ENCODE measurements at places on chromosomes 2 and 18.

DNA sequence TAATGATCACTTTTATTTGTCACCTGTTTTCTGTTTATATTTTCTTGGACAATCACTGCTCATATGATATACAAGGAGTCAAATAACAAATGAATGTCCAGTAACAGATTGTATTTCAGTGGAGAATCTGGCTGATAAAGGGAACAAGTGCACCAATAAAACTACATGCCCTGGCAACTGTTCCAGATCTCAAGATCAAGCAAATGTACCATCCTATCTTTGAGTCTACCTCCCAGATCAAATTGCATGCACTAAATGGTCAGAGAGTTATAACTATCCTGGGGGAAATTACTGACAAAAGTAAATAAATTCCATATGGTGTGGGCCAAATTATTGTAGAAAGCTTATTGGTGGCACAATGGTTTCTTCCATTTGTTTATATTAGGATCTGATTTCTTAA, 452.8 kb downstream of the MBD2 start:
- no peak overlapping the region for H3K27ac ChIP-seq
- H3K4me3 ChIP-seq, result no peak overlapping the region
- no peaks in the 10 kb centered on the region for H3K27me3 ChIP-seq
- DNase-seq, result no peak
- no peaks in the 10 kb centered on the region for H3K36me3 ChIP-seq
- H3K4me1 ChIP-seq, result no peaks in the 10 kb centered on the region

DNA sequence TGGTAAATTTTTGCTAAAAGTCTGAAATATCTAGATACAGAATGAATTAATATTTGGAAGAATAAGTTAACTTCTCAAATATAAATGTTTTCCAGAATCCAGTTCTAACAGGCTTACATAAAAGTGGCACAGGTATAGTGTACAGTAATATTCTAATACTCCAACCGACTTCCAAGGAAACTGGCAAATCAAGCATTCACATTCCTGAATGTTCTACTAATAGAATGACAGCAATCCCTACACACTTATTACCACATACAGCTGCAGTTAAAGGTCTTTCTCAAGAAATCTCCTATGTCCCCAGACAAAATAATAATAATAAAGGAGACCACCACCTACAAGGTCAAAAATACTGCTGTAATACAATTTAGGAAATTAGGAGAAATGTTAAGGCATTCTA, 31.9 kb downstream of the TMEM131 start:
- H3K27ac ChIP-seq, result no peak overlapping the region
- peak; percentile 19 for DNase-seq
- H3K4me1 ChIP-seq, result no peaks in the 10 kb centered on the region
- no peaks in the 10 kb centered on the region for H3K27me3 ChIP-seq
- no peaks in the 10 kb centered on the region for H3K36me3 ChIP-seq

DNA sequence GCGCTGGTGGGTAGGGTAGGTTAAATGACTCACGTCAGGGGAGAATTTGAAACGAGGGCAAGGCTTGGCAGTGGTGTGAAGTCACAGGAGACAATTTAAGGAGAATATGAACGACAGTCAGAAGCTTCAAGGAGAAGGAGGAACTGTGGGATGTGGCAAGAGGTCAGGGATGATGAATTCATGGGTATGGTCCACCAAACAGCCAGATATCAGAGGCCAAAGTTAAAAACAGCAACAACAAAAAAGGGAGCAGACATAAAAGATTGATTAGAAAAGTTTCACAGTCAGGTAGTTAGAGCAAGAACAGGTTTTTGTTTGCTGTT, 1.4 kb upstream of the ZNF396 start:
- H3K4me1 ChIP-seq, result peaks cover 4% of the 10 kb centered on the region
- no peaks in the 10 kb centered on the region for H3K27me3 ChIP-seq
- no peak for DNase-seq
- no peaks in the 10 kb centered on the region for H3K36me3 ChIP-seq
- no peak overlapping the region for H3K4me3 ChIP-seq

GRCh38 chr18:4639628-4640310, 184.7 kb upstream of the DLGAP1 start:
- H3K4me1 ChIP-seq, result no peaks in the 10 kb centered on the region
- peak; percentile 10 for DNase-seq
- no peaks in the 10 kb centered on the region for H3K27me3 ChIP-seq
- no peak overlapping the region for H3K4me3 ChIP-seq

- H3K27ac ChIP-seq, result no peak overlapping the region
- no peaks in the 10 kb centered on the region for H3K4me1 ChIP-seq
- H3K4me3 ChIP-seq, result no peak overlapping the region
Observed at GRCh38 chr2:199896617-199897016, 14.5 kb upstream of the C2orf69 start.

- peaks cover 3% of the 10 kb centered on the region for H3K36me3 ChIP-seq
- no peaks in the 10 kb centered on the region for H3K27me3 ChIP-seq
- H3K4me1 ChIP-seq, result peaks cover 18% of the 10 kb centered on the region
- no peak for DNase-seq
- H3K27ac ChIP-seq, result no peak overlapping the region
Observed at GRCh38 chr18:58229162-58229561, 185.1 kb downstream of the NEDD4L start.

- H3K36me3 ChIP-seq, result no peaks in the 10 kb centered on the region
- DNase-seq, result no peak
- H3K4me1 ChIP-seq, result no peaks in the 10 kb centered on the region
- H3K27ac ChIP-seq, result no peak overlapping the region
- H3K27me3 ChIP-seq, result peaks cover 13% of the 10 kb centered on the region
- H3K4me3 ChIP-seq, result no peak overlapping the region
Observed at GRCh38 chr18:50409236-50409635, 34.4 kb downstream of the SKA1 start.

DNA sequence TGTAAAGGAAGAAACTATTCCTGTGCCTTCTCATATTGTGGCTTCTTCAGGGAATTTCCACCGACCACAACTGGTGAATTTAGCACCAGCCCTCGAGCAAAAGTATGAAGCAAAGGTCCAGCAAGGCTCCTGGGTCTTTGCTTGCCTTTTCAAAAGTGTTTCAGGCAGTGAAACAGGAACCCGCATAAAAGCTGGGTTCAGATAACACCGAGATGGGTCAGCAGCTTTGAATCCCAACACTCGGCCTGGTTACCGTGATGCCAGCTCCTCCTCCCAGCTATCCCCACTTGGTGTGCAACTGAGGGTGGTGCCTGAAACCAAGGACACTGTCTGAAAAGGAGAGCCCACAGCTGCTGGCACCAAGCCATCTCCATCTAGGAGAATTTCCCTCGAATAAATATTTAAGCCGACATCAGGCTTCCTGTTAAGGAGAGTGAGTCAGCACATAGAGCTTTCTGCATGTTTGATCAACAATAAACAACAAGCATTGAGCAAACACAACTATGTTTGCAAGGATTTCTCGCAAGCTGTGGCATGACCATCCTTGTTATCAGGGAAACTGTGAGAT, 69.5 kb downstream of the ANTXR1 start:
- H3K4me3 ChIP-seq, result no peak overlapping the region
- DNase-seq, result peak; percentile 70
- peaks cover 25% of the 10 kb centered on the region for H3K4me1 ChIP-seq

DNA sequence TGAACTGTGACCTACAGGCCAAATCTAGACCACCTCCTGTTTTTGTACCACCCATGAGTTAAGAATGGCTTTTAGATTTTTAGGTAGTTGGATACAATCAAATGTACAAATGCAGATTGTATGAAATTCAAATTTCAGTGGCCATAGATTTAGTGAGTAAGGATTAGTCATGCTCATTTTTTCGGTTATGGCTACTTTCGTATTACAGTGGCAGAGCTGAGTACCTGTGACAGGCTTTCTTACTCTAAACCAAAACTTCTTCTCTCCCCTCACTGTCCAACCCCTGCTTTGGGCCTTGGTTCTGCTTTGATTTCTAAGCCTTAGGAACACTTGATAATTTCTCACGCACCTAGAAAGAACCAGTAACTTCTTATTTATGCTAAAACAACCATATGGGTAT, 82.1 kb downstream of the CDC42EP3 start:
- no peak overlapping the region for H3K4me3 ChIP-seq
- DNase-seq, result peak; percentile 49
- H3K27ac ChIP-seq, result peak overlapping the region; percentile 55
- H3K36me3 ChIP-seq, result no peaks in the 10 kb centered on the region
- H3K27me3 ChIP-seq, result no peaks in the 10 kb centered on the region

DNA sequence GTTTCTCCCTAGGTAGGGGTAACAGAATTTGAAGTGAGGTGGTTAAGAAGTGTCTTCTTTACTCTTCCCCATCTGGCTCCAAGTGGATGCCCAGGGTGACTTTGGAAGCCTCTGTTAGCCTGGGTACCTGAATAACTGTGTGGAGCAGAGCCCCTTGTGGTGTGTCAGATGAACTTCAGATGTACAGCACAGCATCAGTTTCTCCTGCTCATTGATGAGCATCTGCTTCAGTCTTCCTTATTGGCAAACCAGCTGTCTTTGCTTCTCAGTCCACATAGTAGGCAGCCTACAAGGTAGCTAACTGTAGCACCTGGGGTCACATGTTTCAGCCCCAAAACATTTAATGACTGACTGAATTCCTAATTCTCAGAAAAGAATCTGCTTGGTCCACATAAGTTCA, 56.2 kb upstream of the ATP8B1 start:
- peaks cover 3% of the 10 kb centered on the region for H3K4me1 ChIP-seq
- no peak overlapping the region for H3K4me3 ChIP-seq
- no peak for DNase-seq
- H3K27ac ChIP-seq, result no peak overlapping the region

DNA sequence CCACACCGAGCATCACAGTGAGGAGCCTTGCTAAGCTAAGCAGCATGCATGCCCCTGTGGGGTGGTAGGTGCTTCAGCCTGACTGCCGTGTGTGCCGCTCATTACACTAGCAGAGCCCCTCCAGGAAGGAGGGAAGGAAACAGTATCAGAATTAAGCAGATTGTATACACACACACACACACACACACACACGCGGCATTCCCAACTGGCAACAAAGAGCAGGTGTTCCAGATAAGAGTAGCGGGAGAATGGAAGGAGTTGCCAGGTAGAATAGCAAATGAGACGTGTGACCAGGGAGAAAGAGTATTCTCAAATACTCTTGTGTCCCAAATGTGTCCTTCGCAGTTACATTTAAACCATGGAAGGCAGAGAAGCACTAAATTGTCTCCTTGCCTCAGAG, 47.6 kb upstream of the TTC39C start:
- no peak overlapping the region for H3K4me3 ChIP-seq
- H3K36me3 ChIP-seq, result no peaks in the 10 kb centered on the region
- H3K4me1 ChIP-seq, result no peaks in the 10 kb centered on the region

DNA sequence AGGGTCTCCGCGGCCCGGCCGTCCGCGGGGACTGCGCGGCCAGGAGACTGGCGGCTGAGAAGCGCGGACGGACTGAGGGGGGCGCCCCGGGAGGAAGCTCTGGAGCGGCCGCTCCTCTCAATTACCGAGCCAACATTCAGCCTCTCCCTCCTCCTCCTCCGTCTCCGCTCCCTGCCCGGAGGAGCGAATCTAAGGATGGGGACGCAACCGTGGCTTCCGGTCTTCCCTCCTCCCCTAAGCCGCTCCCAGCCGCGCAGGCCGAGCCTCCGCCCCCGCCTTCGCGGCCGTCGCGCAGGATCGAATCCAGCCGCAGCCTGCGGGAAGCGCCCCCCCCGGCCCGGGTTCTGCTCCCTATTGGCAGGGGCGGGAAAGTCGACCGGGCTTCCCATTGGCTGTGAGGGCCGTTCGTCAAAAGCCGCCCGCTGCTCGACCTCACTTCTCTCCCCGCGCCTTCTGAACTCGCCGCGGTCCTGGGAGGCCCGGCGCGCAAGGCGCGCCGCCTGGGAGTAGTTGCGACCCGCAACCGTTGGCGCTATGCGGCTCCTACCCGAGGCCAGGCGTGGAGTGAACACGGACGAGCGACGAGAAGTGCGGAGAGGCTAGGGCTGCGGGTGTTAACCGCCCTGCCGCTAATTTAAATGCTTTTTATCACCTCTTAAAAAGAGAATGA, at the start of gene HNRNPLL:
Gene HNRNPLL (minus strand): TSS at position 197 of the 670 bp plus-strand sequence. CDS start 302 bp downstream, outside the sequence.
- H3K36me3 ChIP-seq, result no peaks in the 10 kb centered on the region
- DNase-seq, result peak; percentile 95
- peaks cover 15% of the 10 kb centered on the region for H3K4me1 ChIP-seq
- H3K27ac ChIP-seq, result peak within 1 kb of the TSS; percentile 86
- peak within 1 kb of the TSS; percentile 71 for H3K4me3 ChIP-seq

GRCh38 chr2:37181726-37182684, 6.5 kb downstream of the SULT6B1 start:
- no peaks in the 10 kb centered on the region for H3K4me1 ChIP-seq
- H3K4me3 ChIP-seq, result no peak overlapping the region
- no peak overlapping the region for H3K27ac ChIP-seq
- peaks cover 3% of the 10 kb centered on the region for H3K27me3 ChIP-seq

DNA sequence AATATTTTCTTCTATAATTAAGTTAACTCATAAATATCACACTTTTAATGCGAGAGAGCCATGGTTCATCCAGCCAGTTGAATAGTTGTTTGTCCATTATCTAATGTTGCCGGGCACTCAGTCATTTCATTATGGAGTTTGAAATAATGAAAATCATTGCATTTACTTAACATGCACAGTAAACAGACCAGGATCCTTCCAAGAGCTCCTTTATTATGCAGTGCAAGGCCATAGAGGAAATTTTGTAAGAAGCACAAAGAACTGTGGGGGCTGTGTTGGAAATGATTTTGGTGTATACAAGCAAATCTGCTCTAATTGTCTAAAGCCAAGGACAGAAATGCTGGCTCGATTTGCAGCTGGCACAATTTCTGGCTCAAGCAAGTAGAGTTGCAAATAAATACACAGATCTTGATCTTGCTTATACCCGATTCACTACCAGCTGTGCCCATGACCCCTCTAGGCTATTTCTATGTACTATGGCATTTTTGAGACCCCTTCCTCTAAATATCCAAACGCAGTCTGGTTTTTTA, 400.3 kb upstream of the HNRNPA3 start:
- H3K27ac ChIP-seq, result no peak overlapping the region
- no peaks in the 10 kb centered on the region for H3K27me3 ChIP-seq
- H3K36me3 ChIP-seq, result no peaks in the 10 kb centered on the region
- no peaks in the 10 kb centered on the region for H3K4me1 ChIP-seq

- peaks cover 5% of the 10 kb centered on the region for H3K36me3 ChIP-seq
- peaks cover 30% of the 10 kb centered on the region for H3K4me1 ChIP-seq
- no peaks in the 10 kb centered on the region for H3K27me3 ChIP-seq
- H3K4me3 ChIP-seq, result no peak overlapping the region
- peak overlapping the region; percentile 37 for H3K27ac ChIP-seq
Observed at GRCh38 chr2:219459460-219460311, 25.0 kb downstream of the SPEG start.

GRCh38 chr18:68940039-68940438, 142.2 kb downstream of the CCDC102B start:
- H3K27ac ChIP-seq, result no peak overlapping the region
- H3K4me3 ChIP-seq, result no peak overlapping the region
- no peak for DNase-seq
- no peaks in the 10 kb centered on the region for H3K4me1 ChIP-seq
- H3K36me3 ChIP-seq, result no peaks in the 10 kb centered on the region

Data from astrocyte (in vitro differentiated cells and primary cell).